ENCODE measurements at places on chromosomes 11 and 22. TPM values are rescaled to one million over a fixed set of nuclear protein-coding genes. Genes with fewer than 3 reads are reported as not detected.

PGA5 gene
- not detected for total RNA-seq

NRXN2 gene
- total RNA-seq = 0.87 TPM

DBX1 gene
- total RNA-seq = not detected

OAF gene
- total RNA-seq = 7.2 TPM

DTX4 gene
- 4.1 TPM for total RNA-seq

NCR3LG1 gene
- total RNA-seq = 2.0 TPM

FAM76B gene
- total RNA-seq = 8.7 TPM

PARVA gene
- total RNA-seq = 26.4 TPM

All from A549 treated with ZK216348 at 1 μM for 4 hours (cell line).